ENCODE measurements at places on chromosomes 2 and 18.

- no peak for DNase-seq
Observed at GRCh38 chr2:207744050-207744449, 25.7 kb downstream of the FZD5 start.

DNA sequence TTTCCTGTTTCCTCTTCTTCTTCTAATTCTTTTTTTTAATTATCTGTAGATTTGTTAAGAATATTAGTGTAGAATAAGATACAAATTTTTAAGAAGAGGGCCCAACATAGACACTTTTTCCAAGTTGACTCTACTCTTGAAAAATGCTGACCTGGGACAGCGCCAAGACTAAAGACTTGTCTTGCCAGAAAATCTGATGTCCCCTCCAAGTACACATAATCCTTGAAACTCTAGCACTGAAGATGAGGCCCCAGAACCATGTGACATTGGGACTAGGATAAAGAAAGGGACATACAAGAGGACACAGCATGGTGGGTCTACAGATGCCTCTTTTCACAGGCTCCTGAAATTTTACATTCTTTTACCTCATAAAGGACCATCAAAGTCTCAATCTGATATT lies 271.6 kb upstream of the SESTD1 start:
- no peak for DNase-seq

DNA sequence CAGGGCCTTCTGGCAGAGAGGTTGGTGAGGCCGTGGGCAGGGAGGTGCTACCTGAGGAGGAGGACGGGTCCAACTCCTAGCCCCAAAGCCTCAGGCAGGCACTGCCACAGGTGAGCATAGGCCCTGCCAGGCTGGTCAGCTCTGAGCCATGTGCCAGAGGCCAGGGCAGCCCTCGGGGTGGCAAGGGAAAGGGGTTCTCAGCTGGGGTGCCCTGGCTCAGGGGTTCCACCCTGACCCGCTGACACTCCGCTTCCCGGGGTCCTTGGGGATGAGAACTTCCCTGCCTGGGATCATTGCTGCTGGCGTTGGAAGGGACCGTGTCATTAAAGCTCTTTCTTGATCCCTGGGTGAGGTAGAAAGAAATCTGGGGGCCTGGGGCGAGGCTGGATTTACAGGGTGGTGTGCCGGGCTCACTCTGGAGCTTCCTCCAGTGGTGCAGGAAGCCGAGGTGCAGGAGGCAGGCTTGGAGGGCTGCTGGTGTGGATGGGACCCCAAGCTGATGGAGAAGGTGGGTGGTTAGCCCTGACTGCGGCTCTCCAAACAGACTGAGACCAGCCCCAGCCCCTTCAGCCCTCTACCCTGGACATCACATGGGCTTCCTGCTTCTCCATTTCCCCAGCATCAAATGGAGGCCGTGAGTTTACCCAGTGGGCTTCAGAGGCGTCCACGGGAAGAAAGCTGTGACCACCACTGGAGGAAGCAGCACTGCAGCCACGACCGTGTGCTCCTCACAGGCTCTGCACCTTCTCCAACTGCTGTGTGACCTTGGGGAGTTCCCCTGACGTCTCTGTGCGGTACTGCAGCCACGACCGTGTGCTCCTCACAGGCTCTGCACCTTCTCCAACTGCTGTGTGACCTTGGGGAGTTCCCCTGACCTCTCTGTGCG lies 295.2 kb downstream of the NDUFA10 start:
- no peak for DNase-seq

GRCh38 chr18:22238036-22238435 lies 68.6 kb downstream of the GATA6 start:
- peak; percentile 20 for DNase-seq

GRCh38 chr18:38902796-38903195 lies 1337.2 kb upstream of the CELF4 start:
- no peak for DNase-seq

GRCh38 chr2:60070736-60071489 lies 482.5 kb downstream of the BCL11A start:
- DNase-seq = no peak

GRCh38 chr2:214715025-214715424 lies 94.5 kb downstream of the BARD1 start:
- no peak for DNase-seq

Data from activated CD8-positive, alpha-beta memory T cell treated with anti-CD3 and anti-CD28 coated beads, Interleukin-2, amount 50 U/mL, for 4 hours (primary cell).